ENCODE measurements at places on chromosomes 1 and 21.
A peak's percentile ranks its signal among the peaks of the same experiment; 100 is the strongest.

- peak overlapping the region; percentile 74 for H3K27ac ChIP-seq
- H3K4me1 ChIP-seq, result peaks cover 49% of the 10 kb centered on the region
- no peak for DNase-seq
These were observed 39.8 kb upstream of the FHAD1 start for GRCh38 chr1:15207031-15207828.

DNA sequence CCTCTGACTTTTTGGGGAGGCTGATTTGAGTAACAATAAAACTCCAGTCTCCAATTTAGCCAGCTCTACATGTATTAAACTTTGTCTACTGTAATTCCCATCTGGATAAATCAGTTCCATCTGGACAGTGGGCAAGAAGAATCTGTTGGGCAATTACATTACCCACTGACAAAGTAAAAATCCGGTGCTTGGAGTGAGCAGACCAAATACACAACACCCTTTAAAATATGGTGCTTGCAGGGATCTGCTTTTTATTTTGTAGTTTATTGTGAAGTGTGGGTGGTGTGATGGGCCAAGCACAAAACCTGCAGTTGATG lies 8.9 kb upstream of the CD55 start:
- no peaks in the 10 kb centered on the region for H3K36me3 ChIP-seq
- DNase-seq, result no peak
- no peak overlapping the region for H3K27ac ChIP-seq
- H3K4me3 ChIP-seq, result no peak overlapping the region
- no peaks in the 10 kb centered on the region for H3K27me3 ChIP-seq

- no peaks in the 10 kb centered on the region for H3K27me3 ChIP-seq
- no peaks in the 10 kb centered on the region for H3K36me3 ChIP-seq
- DNase-seq, result no peak
- peaks cover 18% of the 10 kb centered on the region for H3K4me1 ChIP-seq
- no peak overlapping the region for H3K4me3 ChIP-seq
These were observed 44.3 kb upstream of the ATP1B1 start for GRCh38 chr1:169062152-169062551.

- peaks cover 2% of the 10 kb centered on the region for H3K27me3 ChIP-seq
- H3K4me3 ChIP-seq, result no peak overlapping the region
These were observed 3.0 kb downstream of the OLFM3 start for GRCh38 chr1:101993710-101994109.

GRCh38 chr1:191629836-191630235 lies 528.4 kb upstream of the RGS18 start:
- no peaks in the 10 kb centered on the region for H3K4me1 ChIP-seq
- no peak overlapping the region for H3K27ac ChIP-seq
- H3K4me3 ChIP-seq, result no peak overlapping the region
- DNase-seq, result no peak
- no peaks in the 10 kb centered on the region for H3K36me3 ChIP-seq

GRCh38 chr1:84774669-84775534 lies 84.6 kb upstream of the SSX2IP start:
- no peaks in the 10 kb centered on the region for H3K4me1 ChIP-seq
- no peak for DNase-seq
- H3K27ac ChIP-seq, result no peak overlapping the region
- H3K27me3 ChIP-seq, result no peaks in the 10 kb centered on the region
- no peaks in the 10 kb centered on the region for H3K36me3 ChIP-seq
- no peak overlapping the region for H3K4me3 ChIP-seq

DNA sequence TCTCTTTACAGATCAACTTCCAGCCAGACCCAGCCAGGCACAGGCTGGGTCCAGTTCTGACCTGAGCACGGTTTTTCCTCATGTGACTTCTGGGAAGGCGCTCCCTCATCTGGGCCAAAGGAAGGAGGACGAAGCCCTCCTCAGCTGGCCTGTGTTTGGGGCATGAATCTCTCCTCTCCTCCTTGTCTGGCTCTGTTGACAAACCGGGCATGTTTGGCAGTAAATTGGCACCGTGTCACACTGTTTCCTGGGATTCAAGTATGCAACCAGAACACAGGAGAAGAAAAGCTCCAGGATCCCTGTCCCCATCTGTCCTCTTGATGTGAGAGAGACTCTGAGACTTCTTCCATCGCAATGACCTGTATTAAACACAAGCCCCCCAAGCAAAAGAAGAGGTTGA lies 18.3 kb downstream of the NECAP2 start:
- H3K4me3 ChIP-seq, result no peak overlapping the region
- H3K36me3 ChIP-seq, result peaks cover 30% of the 10 kb centered on the region
- H3K27ac ChIP-seq, result no peak overlapping the region
- H3K4me1 ChIP-seq, result no peaks in the 10 kb centered on the region
- H3K27me3 ChIP-seq, result no peaks in the 10 kb centered on the region
- no peak for DNase-seq

- no peaks in the 10 kb centered on the region for H3K36me3 ChIP-seq
- no peaks in the 10 kb centered on the region for H3K27me3 ChIP-seq
- no peak overlapping the region for H3K4me3 ChIP-seq
- no peak for DNase-seq
- peaks cover 18% of the 10 kb centered on the region for H3K4me1 ChIP-seq
These were observed 225.7 kb downstream of the TOMM20 start for GRCh38 chr1:234902774-234903547.

GRCh38 chr1:8903908-8904650 lies 25.6 kb upstream of the ENO1 start:
- no peaks in the 10 kb centered on the region for H3K36me3 ChIP-seq
- DNase-seq, result peak; percentile 69
- H3K27ac ChIP-seq, result no peak overlapping the region
- H3K4me1 ChIP-seq, result peaks cover 11% of the 10 kb centered on the region
- no peaks in the 10 kb centered on the region for H3K27me3 ChIP-seq

- H3K4me1 ChIP-seq, result no peaks in the 10 kb centered on the region
- no peak for DNase-seq
- H3K4me3 ChIP-seq, result no peak overlapping the region
- H3K27ac ChIP-seq, result no peak overlapping the region
- H3K27me3 ChIP-seq, result no peaks in the 10 kb centered on the region
These were observed 212.6 kb downstream of the TGFB2 start for GRCh38 chr1:218557731-218558130.

GRCh38 chr1:98084188-98084587 lies 163.4 kb upstream of the DPYD start:
- H3K27me3 ChIP-seq, result no peaks in the 10 kb centered on the region
- H3K4me3 ChIP-seq, result no peak overlapping the region
- no peak overlapping the region for H3K27ac ChIP-seq

DNA sequence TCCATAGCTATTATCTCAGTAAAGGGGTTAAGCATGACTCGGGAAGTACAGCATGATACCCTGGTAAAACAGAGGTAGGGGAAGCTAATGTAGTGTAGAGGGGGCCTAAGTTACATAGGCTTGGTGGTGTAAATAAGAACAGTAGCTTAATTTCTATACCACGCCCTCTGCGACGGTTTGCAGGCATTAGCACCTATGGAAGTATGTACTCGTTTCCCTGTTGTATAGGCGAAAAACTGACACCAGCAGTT lies 470 bp upstream of the NAXE start:
- H3K27me3 ChIP-seq, result no peaks in the 10 kb centered on the region
- H3K36me3 ChIP-seq, result peaks cover 10% of the 10 kb centered on the region
- no peak for DNase-seq
- peak overlapping the region; percentile 83 for H3K4me3 ChIP-seq

GRCh38 chr1:108051631-108052377 lies 86.8 kb upstream of the VAV3 start:
- peak; percentile 90 for DNase-seq
- no peak overlapping the region for H3K27ac ChIP-seq
- no peaks in the 10 kb centered on the region for H3K27me3 ChIP-seq
- peak overlapping the region; percentile 2 for H3K4me3 ChIP-seq
- peaks cover 29% of the 10 kb centered on the region for H3K4me1 ChIP-seq
- no peaks in the 10 kb centered on the region for H3K36me3 ChIP-seq

- H3K27me3 ChIP-seq, result no peaks in the 10 kb centered on the region
- DNase-seq, result no peak
- H3K36me3 ChIP-seq, result no peaks in the 10 kb centered on the region
- H3K27ac ChIP-seq, result no peak overlapping the region
These were observed 45.5 kb downstream of the USP25 start for GRCh38 chr21:15775291-15775690.

- no peaks in the 10 kb centered on the region for H3K27me3 ChIP-seq
- DNase-seq, result no peak
- H3K4me1 ChIP-seq, result no peaks in the 10 kb centered on the region
- H3K27ac ChIP-seq, result no peak overlapping the region
- no peak overlapping the region for H3K4me3 ChIP-seq
These were observed 70.0 kb upstream of the ZNF281 start for GRCh38 chr1:200479816-200480215.

- no peaks in the 10 kb centered on the region for H3K36me3 ChIP-seq
- no peaks in the 10 kb centered on the region for H3K27me3 ChIP-seq
- no peaks in the 10 kb centered on the region for H3K4me1 ChIP-seq
- no peak overlapping the region for H3K4me3 ChIP-seq
- H3K27ac ChIP-seq, result no peak overlapping the region
These were observed 100.5 kb upstream of the TLR5 start for GRCh38 chr1:223243441-223244050.

GRCh38 chr1:153957744-153958110 lies 685 bp downstream of the CRTC2 start:
- peak overlapping the region; percentile 85 for H3K27ac ChIP-seq
- no peaks in the 10 kb centered on the region for H3K36me3 ChIP-seq
- no peak for DNase-seq

GRCh38 chr1:91609551-91609950 lies 108.9 kb downstream of the CDC7 start:
- no peaks in the 10 kb centered on the region for H3K27me3 ChIP-seq
- no peaks in the 10 kb centered on the region for H3K36me3 ChIP-seq
- no peak for DNase-seq

DNA sequence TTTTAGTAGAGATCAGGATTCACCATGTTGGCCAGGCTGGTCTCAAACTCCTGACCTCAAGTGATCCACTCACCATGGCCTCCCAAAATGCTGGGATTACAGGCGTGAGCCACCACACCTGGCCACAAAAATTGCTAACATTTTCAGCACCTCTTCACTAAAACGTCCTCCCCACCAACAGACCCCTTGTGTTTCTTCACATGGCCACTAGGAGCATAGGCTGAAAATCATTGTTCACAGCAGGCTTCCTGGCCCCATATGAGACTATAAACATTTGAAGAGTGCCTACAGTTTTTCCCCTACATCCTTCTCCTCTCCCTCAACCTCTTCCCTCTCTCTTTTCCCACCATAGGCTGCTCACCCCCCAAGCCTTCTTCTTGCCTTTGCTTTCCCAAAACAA lies 28.0 kb upstream of the SFPQ start:
- H3K27me3 ChIP-seq, result no peaks in the 10 kb centered on the region
- H3K4me1 ChIP-seq, result no peaks in the 10 kb centered on the region
- H3K27ac ChIP-seq, result no peak overlapping the region
- no peaks in the 10 kb centered on the region for H3K36me3 ChIP-seq
- H3K4me3 ChIP-seq, result no peak overlapping the region

DNA sequence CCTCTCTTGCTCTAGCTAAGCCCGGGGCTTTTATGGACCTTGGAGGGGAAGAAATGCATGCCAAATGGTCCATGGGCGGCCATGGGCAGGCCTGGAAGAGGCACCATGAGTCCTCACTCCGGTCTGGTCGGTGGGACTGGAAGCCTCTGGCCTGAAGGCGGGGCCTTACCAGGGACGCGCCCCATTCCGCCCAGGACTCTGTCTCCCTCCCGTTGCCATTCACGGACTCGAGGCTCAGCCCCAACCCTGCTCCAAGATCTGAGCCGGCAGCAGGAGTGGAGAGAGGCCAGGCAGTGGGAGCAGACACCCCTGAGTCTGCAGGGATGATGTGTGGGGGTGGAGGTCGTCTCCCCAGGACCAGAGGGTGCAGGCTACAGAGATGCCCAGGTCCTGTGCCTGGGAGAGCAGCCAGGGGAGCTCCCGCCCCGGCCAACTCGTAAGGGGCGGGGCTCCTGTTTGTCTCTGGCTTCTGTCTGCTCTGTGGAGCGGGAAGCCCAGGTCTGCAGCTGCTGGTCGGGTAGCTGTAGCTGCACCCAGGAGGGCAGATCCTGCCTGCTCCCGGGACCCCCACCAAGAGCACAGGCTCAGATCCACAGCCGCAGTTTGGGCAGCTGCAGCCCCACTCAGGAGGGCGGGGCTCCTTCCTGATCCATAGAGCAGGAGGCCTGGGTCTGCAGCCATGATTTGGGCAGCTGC lies 8.3 kb upstream of the KANK4 start:
- H3K27ac ChIP-seq, result no peak overlapping the region
- no peak overlapping the region for H3K4me3 ChIP-seq
- H3K36me3 ChIP-seq, result no peaks in the 10 kb centered on the region
- H3K4me1 ChIP-seq, result no peaks in the 10 kb centered on the region
- H3K27me3 ChIP-seq, result no peaks in the 10 kb centered on the region
- no peak for DNase-seq

DNA sequence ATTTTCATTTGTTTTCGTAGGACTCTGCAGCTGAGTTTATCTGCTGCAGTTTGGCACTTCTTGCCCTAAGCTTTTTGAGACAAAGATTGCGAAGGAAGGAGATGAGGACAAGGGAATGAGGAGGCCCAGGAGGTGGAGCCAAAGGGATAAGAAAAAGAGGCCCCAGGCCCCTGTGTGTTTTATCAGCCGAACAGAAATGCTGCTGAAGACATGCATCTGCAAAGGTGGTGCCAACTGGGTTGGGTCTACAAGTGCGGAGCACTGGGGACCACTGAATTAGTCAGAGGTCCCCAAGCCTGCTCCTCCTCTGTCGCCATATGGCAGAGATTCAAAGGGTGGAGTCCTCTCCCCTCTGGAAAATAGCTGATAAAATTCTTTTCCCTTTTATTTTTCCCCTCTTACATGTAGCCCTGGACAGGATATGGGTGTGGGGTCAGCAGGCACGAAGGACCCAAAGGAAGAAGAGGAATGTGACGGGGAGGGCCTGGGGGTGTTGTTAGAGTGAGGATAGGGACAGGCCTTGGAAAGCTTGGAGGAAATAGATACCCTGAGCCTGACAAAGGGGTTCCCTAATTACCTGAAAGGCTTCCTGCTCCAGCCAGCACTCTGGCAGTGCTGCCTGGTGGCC lies 2.7 kb downstream of the CD34 start:
- H3K36me3 ChIP-seq, result no peaks in the 10 kb centered on the region
- H3K27me3 ChIP-seq, result no peaks in the 10 kb centered on the region
- H3K4me3 ChIP-seq, result peak overlapping the region; percentile 47
- H3K4me1 ChIP-seq, result no peaks in the 10 kb centered on the region
- DNase-seq, result no peak

DNA sequence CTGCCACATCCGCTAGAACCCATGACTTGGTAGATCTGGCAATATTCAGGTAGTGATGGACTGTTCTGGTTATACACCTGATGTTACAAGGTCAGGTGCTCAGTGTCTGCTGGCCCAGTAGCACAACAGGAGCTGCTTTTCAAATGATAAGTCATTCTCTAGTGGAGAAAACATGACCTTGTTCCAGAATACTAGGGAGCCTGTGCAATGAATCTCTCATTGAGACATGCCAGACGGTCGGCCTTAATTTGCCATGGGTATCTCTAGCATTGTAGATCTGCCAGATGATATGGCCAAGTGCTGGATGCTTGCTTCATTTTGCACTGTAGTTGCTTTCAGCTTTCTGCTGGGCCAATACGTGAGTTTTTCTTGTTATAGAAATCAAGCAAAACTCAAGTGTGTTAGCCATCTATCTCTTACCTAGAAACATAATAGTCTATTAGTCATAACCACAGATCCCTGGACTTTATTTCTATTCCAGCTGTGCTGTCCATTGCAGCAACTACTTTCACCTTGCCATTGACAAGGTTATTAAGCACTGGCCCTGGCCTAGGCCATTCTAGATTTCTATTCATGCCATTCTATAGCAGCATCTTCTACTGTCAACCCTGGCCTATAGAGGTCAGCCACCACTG lies 13.9 kb upstream of the CENPF start:
- DNase-seq, result no peak
- no peaks in the 10 kb centered on the region for H3K36me3 ChIP-seq
- H3K4me3 ChIP-seq, result no peak overlapping the region

Measured in kidney (tissue), 22 donors.